T-helper 1 cell (primary cell): ENCODE measurements at places on chromosomes 1 and 21.

DNA sequence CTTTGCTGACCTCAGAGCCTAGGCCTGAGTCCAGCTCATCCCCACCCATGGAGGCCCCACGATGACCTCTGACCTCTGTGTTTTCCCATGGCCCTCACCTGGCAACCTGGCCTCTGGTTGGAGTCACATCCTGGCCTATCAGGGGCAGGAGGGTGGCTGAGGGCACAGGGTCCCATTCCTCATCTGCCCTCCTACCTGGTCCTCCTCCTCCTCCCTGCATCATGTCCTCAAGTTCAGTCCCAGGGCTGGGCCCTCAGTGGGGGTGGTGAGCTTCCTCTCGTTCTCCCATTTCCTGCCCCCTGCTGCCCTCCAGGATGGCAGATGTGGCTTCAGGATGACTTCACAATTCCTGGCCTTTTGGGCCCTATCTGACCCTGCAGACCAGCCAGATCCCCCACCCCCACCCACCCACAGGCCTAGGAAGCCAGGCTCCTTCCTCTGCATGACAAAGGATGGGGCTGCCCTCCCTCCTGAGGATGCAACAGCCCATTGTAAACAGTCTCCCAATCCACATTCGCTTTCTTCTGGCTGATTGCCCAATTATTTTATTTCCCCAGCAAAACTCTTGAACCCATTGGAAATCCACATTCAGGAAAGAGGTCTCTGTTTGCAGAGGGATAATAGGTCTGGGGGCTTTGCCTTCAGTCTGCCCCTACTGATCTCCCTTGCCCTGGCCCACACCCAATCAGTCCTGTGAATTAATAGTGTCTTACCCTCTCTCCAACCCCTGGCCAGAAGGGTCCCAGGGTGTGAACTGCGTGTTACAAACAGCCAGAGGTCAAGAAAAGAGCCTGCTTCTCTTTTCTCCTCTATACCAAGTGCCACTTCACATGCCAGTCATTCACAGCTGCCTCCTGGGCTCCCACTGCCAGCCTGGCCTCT, 10.3 kb upstream of the LEFTY1 start:
- no peak for DNase-seq

DNA sequence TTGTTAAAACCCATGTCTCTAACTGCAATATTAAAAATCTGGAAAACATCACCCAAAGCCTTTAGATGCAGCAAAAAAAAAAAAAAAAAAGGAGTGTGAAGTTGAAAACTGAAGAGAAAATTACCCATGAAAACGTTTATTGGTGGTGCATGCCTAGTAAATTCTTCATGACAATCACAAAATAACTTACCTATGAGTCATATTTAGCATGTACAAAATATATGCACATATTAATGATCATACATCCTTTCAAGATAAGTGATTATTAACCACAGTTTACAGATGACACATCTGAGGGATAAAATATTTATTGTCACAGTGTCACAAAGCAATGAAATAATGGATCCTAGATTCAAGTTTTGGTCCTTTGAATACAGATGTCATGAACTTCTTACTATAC, 505.2 kb upstream of the NR5A2 start:
- DNase-seq, result no peak

DNA sequence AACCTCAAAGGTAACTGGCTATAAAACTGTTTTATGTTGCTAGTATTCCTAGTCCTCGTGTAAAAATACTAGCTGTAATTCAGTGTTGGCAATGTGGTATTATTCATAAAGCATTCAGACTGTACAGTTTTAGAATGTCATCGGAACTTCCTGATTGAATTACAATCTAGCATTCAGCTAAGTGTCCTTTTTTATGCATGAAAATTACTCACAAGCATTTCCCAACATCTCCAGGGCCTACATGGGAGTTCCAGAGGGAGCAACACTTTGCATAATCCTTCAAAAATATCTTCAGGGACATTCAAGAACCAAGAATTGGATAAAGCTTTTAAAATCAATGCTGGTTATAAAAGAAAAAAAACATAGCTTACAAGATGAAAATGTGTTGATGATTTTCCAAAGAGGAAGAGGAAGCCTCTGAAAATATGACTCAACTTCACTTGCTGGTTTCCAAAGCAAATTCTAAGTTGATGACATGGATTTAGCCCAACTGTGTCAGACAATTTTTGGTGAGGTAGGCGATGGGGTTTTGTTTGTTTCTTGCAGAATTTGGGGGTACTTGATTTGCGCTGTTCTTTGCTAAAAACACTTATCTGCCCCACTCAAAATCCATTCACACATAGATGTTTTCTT, 137.8 kb downstream of the SLC44A5 start:
- DNase-seq, result no peak

- no peak for DNase-seq
These were observed 144.4 kb upstream of the HNRNPU start for GRCh38 chr1:245008761-245009160.

DNA sequence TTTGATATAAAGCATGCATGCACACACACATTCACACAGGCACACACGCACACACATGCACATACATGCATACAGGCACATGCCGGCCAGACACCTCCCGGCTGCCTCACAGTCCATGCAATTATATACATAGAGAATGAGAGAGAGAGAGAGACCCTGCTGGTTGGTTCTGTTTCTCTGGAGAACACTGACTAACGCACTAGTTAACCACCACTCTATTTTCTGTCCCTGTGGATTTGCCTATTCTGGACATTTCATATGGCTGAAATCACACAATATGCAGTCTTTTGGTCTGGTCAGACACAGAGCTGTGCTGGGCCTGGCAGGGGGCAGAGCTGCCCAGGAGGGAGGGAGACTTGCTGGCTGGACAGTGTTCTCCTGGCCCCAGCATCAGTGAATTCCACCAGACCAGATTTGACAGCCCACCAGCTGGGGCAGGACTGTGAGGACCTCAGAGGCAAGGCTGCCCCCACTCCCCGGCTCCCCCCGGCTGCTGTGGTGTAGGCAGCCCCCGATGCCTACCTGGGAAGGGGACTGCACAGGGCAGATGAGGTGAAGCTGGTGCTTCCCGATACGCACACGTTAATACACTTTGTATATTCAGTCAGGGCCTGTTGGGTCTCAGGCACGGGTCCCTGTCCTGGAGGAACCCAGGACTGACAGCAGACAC, 152.2 kb downstream of the NPHP4 start:
- DNase-seq, result no peak

DNA sequence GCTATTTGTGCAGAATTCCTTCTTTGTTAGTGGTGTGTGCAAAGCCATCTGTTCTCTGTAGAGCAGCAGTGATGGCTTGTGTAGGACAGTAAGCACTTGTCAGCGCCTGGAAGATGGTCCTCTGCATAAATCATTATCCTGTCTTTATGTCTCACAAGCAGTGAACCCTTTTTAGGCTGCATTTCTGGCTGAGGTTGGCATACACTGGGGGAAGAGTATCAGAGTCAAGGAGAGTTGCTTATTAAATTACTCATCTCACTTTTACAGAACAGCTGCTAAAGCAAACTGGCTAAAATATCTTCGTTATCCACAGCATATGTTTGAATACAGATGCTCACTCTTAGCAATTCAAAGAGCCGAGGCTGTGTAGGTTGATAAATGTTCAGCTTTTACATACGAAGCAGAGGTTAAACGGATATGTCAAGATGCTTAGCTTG, 54.6 kb upstream of the NCAM2 start:
- no peak for DNase-seq

DNA sequence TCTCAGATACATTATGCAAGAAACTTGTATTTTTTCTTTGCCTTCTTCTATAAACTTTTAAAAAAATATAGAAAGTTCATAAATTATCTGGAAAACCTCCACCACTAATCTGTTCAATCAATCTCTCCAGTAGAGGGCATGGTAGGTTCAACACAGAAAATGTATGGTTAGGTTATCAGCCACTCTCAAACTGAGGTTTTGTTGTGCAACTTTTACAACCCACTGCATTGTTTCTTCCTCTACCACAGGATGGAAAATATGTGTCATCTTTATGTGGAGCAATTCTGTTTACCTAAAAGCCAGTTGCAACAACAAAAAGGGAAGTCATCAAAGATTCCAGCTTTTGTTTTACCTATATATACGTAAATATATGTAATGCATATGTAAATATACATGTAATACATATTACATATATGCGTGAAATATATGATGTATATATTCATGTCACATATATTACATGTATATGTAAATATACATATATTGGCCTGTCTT, 3.0 kb upstream of the RGS2 start:
- DNase-seq, result peak; percentile 90

DNA sequence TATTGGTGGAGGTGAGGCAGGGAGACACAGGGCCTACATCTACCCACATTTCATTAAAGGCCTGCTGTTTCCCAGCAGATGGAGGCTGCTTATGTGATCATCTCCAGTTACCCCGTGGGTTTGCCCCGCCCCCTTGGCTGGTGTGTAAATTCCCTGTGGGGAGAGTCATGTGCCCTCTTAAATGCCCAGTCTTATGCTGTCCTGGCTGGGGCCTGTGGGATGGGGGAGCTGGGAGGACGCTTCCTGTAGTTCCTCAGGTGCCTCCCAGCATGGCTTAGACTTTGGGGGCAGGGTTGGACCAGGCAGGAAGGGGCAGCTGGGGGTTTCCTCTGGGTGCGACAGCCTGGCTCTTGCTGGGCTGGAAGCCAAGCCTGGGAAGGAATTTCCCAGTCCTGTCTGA, 15.5 kb upstream of the CITED4 start:
- DNase-seq, result no peak

- no peak for DNase-seq
These were observed 3.6 kb upstream of the TNFSF4 start for GRCh38 chr1:173210716-173211231.

- no peak for DNase-seq
These were observed 7.5 kb upstream of the KPNA6 start for GRCh38 chr1:32100359-32100758.

DNA sequence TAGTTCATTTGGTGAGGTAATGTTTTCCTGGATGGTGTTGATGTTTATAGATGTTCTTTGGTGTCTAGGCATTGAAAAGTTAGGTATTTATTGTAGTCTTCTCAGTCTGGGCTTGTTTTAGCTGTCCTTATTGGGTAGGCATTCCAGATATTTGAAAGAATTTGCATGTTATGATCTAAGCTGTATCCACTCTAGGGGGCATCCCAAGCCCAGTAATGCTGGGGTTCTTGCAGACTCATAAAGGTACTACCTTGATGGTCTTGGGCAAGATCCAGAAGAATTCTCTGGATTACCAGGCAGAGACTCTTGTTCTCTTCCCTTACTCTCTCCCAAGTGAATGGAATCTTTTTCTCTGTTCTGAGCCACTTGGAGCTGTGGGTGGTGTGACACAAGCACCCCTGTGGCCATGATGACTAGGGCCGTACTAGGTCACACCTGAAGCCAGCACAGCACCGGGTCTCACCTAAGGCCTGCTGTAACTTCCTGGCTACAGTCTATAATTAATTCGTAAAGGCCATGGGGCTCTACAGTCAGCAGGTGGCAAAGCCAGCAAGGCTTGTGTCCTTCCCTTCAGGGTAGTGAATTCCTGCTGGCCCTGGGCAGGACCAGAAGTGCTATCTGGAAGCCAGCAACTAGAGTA, 74.8 kb upstream of the PDE4B start:
- no peak for DNase-seq

GRCh38 chr1:110976089-110976488, 12.4 kb upstream of the LRIF1 start:
- DNase-seq, result no peak

DNA sequence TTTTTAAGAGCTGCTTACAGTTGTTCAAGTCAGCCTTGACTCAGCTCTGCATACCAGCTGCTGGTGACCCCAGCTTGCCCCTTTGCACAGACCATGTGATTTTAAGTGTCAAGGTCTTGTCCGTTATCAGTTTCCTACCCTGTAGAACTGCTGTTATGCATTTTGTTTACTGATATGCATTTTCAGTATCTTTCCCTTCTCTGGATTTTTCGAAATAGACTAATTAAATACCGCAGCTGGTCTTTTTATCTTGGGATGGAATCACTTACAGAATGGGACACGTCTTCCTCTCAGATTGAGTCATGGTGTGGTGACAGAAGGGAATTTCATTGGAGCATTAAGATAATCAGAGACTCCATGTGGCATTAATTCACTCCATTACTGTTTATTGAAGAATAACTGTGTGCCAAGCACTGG, 145.6 kb downstream of the FMN2 start:
- DNase-seq, result no peak

- DNase-seq, result no peak
These were observed 51.4 kb downstream of the KIF21B start for GRCh38 chr1:200971955-200972711.

DNA sequence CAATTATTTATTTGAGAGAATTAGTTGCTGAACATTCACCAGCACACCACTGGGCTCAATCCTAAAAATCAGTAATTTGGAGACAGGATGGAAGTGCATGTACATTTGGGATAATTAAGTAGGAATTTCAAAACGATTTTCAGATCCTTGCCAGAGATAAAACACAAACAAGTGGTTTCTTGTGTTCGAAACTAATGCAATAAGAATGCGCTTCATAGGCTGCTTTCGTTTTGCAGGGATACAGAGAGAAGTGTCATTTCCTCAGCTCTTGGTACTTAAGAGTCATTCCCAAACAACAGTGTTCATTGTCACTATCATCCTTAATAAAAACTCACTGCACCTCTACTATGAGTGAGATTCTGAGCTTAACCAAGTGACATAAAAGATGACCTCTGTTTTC, 20.6 kb upstream of the USP24 start:
- DNase-seq, result no peak

DNA sequence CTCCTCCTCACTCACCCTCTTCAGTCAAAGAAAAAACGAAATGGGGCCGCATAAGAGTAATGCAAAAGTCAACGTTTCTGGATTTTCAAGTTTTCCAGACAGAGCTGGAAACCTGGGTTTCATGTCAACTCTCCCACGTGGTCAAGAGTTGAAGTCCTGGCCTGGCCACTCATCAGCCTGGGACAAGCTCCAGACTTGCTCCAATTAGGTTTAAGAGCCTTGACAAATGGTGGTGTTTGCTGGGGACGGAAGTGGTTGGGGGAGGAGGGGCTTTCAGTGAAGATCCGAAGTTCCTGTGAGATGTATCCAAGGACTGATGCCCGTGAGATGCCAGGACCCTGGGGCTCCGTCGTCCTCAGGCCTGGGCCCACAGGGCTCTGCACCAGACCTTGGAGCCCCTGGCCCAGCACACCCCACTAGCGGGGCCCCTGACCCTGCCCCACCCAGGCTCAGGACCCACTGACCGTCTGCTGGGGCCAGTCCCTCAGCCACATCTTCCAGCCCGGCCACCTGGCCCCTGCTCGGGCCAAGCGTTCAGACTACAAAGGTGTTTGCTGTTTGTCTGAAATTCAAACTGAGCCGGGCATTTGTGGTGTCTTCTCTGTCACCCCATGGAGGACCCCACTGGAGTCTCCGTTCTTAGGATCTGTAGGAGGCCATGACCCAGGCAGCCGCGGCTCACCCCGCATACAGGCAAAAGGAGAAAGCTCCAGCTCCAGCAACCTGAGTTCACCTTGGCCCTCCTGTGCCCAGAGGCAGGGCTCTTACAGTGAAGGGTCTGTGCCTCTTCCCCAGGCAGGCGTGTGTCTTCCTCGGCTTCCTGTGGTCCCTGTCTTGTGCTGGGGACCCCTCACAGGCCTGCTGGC, 53.3 kb downstream of the SIK1 start:
- DNase-seq, result no peak
